ENCODE measurements at places on chromosomes 1 and 21.

- peak; percentile 64 for DNase-seq
Observed at GRCh38 chr1:18557621-18558465, 72.8 kb upstream of the PAX7 start.

GRCh38 chr1:89088572-89088971, 23.6 kb upstream of the GBP1 start:
- no peak for DNase-seq

DNA sequence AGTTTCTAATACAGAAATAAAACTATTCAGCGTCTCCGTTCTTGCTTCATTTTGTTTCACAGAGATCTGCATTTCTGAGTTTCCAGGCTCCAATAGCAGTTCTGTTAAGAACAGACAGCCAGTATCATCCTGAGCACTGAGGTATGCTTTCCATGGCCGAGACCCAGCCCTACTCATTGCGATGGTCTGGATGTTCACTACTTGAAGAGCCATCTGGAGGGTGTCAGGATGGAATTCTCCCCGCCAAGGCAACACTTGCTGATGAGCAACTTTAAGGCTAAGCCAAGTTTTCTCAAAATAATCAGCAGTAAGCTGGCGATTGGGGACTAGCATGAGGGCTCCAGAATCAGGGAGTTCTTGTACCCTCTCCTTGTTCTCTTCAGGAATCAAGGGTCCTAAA, 7.7 kb upstream of the BCL2L15 start:
- no peak for DNase-seq

- DNase-seq: no peak
Observed at GRCh38 chr1:230299191-230300006, 126.7 kb downstream of the PGBD5 start.

DNA sequence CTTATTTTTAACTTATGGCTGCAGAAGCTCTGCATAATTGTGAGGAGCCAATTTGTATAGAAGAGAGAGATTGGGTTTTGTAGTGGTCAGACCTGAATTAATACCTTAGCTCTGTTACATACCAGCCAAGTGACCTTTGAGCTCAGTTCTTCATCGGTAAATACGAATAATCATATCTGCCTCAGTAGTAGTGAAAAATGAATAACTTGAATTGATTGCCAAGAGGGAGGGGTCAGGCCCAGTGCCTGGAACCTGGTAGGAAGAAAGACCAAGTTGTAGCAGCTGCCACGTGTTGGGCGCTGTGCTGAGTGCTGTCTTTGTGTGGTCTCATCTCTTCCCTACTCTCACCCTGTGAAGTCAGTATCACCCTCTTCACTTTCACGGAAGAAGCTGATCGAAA, 247.5 kb downstream of the PBX1 start:
- DNase-seq: no peak

- DNase-seq: no peak
Observed at GRCh38 chr1:64228167-64228957, 24.9 kb downstream of the UBE2U start.

DNA sequence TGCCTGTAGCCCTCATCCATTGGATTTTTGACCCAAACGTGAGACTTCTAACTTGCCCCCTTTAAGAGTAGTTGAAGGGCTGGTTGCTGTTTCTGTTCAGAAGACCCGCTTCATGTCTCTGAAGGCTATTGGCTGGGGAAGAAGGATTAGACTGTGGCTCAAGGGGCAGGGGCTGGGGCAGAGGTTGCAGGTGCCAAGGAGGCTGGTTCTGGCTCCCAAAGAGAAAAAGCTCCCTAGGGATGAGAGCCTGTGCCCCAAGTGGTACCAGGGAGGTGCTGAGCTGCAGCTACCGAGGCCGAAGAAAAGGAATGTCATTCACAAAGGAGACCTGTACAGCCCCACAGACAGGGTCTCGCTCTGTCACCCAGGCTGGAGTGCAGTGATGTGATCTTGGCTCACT, 5.8 kb downstream of the WNT3A start:
- no peak for DNase-seq

DNA sequence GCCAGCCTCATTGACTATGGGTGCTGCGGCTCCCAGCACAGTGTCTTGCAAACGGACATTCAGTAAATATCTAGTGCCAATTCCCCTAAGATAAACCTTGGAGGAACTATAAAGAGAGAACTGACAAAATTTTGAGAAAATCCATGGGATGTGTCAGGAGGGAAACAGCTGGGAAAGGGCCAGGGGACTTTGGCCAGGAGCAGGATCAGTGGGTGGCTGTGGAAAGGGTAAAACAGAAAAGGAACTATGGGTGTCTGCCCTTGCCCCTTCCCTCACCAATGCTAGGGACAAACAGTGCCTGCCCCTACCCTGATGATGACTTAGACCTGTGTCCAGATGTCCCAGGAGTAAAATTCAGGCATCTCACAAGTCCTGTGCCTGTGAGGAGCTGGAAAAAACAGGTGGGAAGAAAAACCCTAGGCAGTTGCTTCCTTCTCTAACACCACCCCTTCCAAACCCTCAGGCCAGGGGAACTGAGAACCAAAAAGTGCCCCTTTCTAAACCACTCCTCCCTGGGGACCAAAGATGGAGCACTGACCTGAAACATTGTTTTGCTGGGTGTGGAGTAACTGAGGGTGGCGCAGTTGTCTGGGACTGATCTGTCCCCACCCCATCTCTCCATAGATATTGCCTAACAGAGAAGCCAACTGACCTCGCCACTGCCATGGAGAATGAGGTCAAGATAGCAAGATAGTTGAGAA, 22.1 kb upstream of the IFNAR2 start:
- DNase-seq: no peak

DNA sequence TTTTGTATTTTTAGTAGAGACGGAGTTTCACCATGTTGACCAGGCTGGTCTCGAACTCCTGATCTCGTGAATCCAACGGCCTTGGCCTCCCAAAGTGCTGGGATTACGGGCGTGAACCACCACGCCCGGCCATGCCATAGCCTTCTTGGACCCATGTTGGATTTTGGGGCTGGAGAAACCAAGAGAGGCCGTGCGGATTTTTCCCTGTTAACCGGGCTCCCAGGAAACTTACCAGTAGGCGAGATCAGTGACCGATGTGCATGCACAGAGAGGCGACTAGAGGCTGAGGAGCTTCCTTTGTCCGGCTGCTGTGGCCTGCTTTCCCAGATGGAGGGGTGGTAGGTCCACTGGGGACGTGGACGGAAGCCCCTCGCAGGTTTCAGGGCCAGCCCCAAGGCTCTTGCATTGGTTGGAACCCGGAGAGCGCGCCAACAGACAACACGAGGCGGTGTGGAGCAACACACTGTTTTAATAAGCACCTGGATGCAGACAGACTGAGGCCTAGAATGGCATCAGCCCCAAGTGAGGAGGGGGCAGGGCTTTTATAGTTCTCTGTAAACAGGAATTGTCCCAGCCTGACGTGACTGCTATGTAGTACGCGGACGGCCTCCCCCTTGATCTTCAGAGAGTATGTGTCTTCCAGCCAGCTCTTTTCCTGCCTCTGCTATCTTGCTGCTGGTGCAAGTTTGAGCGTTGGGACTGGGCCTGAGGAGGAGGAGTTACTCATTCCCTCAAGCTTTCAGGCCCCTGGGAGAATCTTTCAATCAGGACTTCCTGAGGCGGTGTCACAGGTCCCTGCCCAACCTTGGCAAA, at the start of gene ERVH48-1:
ERVH48-1 (minus strand) TSS at position 517 of the 813 bp plus-strand sequence. CDS start 6,624 bp downstream, outside the sequence.
- DNase-seq: no peak

- DNase-seq: no peak
Observed at GRCh38 chr21:41560661-41561158, 52.8 kb upstream of the TMPRSS2 start.

GRCh38 chr1:65001231-65001792, 35.0 kb upstream of the JAK1 start:
- no peak for DNase-seq

- DNase-seq: peak; percentile 45
Observed at GRCh38 chr1:206734499-206735142, 36.0 kb upstream of the IL19 start.

DNA sequence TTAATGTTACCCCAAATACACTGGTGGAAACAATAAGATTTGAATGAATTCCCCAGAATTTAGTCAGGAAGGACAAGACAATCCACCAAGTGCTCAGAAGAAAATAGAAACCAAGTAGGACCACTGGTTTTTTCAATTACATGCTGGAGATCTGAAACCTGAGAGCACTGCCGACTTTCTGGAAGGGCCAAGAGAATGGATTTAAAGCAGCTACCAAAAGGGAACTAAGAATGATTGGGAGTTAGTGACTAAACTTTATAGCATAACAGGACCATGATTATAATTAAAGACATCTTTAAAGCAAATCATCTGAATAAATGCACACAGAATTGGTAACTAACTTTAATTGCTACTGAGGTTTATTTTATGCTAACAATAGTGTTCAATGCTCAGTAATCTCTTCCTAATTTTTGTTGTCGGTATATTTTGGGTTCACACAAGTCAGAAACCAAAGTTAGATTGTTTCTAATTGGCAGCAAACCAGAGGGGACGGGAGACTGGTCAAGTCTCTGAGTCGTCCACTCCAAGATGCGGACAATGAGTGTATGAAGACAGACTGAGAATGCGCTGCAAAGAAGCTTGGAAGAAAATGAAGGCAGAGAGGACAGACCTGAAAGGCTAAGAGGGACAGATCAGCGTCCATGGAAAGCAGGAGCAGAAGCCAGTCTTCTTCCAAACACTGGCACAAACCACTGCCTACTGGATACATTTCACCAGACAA, 2.3 kb upstream of the RGS13 start:
- no peak for DNase-seq

GRCh38 chr1:21703318-21703963, 34.3 kb upstream of the RAP1GAP start:
- no peak for DNase-seq

GRCh38 chr1:225543350-225543749, 109.6 kb downstream of the ENAH start:
- DNase-seq: no peak

- no peak for DNase-seq
Observed at GRCh38 chr1:224996266-224996665, 66.8 kb downstream of the DNAH14 start.

DNA sequence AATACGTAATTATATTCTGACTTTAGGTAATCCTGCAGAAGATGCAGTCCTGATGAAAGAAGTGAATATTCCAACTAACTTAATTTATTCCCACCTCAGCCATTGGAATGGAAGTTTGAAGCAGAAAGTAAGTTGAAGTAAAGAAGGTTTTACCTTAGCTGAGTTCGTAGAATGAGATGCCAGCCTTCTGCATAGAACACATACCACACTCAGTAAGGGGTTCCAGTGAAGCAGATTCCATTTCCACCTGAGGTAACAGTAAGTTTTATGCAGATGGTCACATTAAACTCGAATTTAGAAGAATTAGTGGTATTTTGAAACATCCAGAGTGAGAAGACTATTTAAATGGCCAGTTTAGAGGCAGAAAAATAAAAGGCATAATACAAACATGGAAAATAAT, 20.2 kb downstream of the RBM11 start:
- DNase-seq: no peak

- no peak for DNase-seq
Observed at GRCh38 chr21:43361127-43361492, 65.8 kb downstream of the SIK1 start.

DNA sequence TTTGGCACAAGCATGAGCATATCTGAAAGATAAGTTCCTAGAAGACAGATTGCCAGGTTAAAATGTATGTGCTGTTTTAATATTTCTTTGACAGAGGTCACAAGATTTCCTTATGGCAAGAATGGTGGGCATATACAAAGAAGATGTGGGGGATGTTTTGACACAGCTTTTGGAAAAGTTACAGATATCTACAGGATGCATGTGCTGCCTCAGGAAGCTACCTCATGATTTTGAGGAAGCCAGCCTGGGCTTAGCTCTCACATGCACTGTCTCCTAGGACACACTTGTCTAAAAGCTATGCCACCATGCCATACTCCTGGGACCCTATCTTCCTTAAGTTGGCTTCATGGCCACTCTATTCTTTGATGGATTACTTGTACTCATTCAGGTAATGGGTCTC, 99.9 kb downstream of the C1orf94 start:
- no peak for DNase-seq

DNA sequence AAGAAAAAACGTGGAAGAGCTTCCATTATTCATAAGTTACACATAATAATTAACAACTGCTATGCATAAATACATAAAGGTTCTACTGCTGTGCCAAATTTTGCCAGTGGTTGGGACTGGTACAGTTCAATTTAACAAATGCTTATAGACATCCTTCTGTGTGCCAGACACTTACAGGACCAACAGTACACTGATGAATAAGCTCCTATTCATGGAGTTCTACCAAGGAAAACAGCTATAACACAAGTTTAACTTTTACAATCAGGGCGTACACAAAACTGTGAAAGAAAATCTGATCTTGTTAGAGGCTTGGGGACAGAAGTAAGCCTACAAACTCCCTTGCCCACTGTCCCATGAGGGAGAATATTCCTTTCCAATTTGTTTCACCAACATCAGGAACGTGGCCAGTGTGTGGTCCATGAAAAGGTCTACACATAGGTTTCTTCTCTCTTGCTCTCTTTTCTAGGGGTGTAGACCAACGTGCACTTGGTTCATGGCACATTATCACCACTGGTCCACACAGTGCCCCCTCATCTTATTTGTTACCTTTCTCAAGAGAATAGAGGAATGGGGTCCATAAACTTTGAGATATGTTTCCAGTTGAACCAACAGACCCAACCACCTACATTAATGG, 10.1 kb downstream of the NRIP1 start:
- no peak for DNase-seq

GRCh38 chr1:194903524-194903923, 1704.7 kb downstream of the KCNT2 start:
- no peak for DNase-seq

Measured in neuronal stem cell (in vitro differentiated cells).